ENCODE measurements at places on chromosomes 16 and 17.

DNA sequence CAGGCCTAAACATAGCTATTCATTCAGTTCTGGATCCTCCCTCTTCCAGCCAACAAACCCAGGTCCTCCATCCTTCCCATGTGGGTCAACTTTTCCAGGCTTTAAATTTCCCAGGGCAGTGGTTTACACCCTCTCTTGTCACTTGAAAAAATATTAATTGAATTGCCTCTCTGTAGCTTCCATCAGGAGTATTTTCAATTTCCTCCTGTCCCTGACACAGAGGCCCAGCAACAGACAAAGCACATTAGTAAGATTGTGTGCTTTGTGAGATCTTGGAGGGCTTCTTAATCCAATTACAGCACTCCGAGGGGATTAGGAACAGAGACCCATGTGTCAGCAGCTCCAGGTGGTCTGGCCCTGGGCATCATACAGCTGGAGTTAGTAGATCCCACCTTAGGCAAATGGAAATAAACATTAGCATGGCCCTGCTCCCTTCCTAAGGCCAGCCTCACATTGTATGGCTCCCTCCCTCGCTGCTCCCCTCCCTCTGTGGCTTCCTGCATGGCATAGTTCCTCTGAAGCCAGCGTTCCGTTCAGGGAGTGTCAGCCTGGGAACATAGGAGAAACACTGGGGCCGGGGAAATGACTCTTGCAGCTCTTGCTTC, 132.7 kb upstream of the HSBP1 start:
- no peak for DNase-seq

DNA sequence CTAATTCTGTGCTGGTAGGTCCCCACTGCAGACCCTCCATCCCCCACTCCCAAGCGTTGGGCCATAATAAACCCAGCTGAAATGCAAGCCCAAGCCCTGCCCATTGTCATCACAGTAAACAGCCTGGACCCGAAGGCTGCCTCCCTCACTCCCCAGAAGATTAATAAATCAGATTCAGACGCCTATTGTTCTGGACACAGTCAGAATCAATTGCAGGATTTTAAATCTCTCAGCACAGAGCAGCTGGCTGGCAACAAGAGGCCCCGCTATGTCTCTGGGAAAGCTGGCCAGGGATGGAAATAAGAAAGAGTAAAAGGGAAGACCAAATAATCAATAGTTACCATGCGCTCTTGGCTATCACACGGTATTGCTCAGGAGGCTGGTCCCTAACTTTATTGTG, 93.9 kb downstream of the C17orf67 start:
- no peak for DNase-seq

GRCh38 chr16:2243781-2244180, 7.5 kb downstream of the DNASE1L2 start:
- no peak for DNase-seq

GRCh38 chr17:78316867-78317789, 42.7 kb downstream of the SOCS3 start:
- peak; percentile 59 for DNase-seq

GRCh38 chr16:68231384-68232136, 4.4 kb downstream of the ESRP2 start:
- DNase-seq, result no peak

DNA sequence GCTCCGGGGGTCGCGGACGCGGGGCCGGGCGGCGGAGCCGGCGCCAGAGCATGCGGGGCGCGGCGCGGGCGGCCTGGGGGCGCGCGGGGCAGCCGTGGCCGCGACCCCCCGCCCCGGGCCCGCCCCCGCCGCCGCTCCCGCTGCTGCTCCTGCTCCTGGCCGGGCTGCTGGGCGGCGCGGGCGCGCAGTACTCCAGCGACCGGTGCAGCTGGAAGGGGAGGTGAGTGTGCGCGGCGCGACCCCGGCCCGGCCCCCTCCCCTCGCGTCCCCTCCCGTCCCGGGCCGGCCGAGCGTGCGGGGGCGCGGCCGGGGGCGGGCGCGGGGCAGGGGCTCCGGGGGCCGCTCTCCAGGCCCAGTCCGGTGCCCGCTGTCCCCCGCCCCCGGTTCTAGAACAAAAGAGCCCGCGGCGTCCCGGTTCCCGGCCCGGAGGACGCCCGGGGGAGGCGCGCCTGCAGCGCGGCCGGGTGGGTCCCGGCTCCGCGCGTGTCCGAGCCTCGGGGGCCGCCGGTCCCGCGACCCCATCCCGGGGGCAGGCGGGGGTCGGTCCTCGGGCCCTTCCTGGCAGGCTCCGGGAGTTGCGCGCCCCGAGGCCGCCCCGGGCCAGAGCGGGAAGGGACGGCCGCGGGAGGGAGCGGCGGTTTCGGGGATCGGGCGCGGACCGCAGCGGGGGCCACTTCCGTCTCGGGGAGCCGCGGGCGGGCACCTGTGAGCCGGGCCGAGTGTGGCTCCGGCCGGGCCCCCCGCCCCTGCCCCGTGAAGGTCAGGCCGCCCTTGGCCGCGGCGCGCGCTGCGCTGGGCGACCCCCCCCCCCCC, 563 bp downstream of the METRNL start:
- DNase-seq, result no peak

- peak; percentile 21 for DNase-seq
These were observed 1.5 kb upstream of the MARF1 start for GRCh38 chr16:15644267-15644961.

DNA sequence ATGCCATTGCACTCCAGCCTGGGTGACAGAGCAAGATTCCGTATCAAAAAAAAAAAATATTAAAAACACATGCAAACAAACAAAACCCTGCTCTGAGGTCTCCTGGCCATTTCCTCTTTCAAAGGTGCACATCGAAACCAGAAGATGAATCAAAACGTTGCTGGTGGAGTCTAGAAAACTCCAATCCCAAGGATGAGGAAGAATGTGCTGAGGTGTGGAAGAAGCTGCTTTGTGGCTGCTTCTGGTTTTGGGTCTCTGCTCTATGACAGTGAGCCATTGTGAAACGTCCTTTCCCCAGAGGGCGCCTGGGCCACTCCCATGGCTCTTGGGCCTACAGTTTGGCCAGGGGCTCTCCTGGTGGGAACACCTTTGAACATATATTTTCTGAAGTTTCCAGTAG, 112.6 kb downstream of the IRF8 start:
- no peak for DNase-seq

DNA sequence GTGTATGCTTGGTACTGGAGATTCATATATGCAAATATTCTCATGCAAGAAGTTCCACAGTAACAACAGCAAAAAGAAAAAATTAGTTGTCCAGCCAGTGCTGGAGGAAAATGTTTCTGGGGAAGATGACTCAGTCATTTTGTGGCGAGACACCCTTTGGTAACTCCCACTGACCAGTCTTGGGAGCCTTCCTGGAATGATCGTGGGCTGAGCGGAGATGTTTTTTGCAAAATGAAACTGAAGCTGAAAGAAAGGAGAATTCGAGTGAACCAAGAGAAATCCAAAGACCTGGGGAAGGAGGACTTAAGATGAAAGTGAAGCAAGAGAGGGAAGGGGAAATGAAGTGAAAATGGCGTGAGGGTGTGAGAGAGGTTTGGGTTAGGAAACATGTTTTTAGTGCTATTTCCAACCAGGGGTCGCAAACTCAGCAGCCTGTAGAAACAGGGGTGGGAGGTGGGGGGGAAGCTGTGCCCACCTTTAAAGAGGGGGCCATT, 5.2 kb downstream of the ITPRIPL2 start:
- DNase-seq, result peak; percentile 74

DNA sequence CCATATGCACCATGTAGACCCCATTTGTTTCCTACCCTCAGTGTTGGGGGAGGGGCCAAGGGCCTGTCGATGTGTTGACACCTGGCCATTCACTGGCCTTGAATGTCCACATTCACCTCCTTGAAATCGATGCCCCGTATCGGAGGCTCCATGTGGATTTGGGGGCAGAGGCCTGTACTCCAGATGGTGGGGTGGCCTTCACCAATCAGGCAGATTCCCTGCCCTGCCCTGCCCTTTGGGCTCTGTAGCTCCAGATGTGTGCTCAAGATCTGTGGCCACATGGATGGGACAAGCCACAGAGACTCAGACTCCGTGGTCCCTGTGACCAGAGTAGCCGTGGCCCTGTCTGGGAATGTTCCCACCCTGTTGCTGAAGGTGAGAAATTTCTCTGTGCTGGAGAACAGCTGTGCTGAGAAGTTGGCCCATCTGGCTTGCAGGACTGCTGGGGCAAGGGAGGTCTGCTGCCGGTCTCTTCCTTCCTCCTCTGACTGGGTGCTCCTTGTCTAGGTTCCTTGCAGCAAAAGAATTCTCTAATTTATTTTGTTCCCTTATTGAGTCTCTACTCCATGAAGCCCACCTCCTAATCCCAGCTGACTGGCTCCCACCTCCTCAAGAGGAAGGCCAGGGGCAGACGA, 221.3 kb downstream of the SEC14L1 start:
- DNase-seq, result no peak

GRCh38 chr16:56303880-56304279, 112.6 kb downstream of the GNAO1 start:
- no peak for DNase-seq

DNA sequence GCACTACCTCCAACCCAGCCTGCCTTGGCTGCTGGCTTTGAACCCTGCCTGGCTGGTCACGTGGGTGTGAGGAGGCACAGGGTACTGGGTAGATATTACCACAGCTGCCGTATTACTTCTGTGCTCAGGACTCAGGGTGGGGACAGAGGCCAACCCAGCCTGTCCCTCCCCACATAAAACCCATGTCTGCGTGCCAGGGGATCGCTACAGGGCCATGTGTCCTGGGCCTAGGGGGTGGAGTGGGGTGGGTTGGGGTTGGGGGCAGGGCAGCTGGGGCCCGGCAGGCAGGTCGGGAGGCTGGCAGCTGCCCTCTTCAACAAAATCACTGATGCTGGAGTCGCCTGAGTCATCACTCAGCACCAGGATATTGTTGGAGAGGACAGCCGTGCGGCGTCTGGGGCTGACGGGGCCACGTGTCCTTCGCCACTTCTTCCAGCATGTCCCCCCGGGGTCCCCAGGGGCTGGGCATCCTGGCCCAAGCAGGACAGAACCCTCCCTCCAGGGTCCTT, 39.7 kb upstream of the PVALEF start:
- DNase-seq, result no peak

DNA sequence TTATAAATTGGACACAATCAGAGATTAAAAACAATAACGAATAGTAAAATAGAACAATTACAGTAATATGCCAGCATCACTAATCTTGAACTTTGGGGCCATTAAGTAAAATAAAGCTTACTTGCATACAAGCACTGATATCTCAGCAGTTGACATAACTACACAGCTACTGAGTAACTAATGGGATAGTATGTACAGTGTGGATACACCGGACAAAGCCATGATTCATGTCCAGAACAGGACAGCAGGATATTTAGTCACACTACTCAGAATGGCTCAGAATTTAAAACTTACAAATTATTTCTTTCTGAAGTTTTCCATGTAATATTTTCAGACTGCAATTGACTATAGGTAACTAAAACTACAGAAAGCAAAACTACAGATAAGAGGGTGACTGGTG, 427.5 kb downstream of the CDH13 start:
- DNase-seq, result no peak

GRCh38 chr16:54718376-54718775, 212.3 kb upstream of the IRX5 start:
- DNase-seq, result no peak

DNA sequence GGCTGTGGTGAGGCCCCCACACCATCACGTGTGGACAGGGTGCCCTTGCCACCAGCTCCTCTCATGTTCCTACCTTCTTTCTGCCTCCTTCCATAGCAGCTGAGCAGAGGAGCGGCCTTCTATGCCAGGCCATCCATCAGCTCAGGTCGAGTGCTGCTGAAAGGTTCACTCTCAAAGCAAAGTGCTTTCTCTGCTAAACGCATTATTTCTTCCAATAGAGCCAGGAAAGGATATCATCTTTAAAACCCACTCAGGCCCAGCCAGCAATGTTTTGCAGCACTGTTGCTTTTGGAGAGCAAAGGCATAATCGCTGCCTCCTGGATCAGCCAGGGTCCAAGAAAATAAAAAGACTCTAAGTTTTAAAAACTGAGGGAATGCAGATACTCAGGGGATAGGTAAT, 54.9 kb upstream of the GPRC5B start:
- no peak for DNase-seq

GRCh38 chr17:8922451-8922850, 43.1 kb downstream of the PIK3R5 start:
- peak; percentile 47 for DNase-seq

GRCh38 chr17:76120658-76121008, 17.0 kb upstream of the EXOC7 start:
- no peak for DNase-seq

DNA sequence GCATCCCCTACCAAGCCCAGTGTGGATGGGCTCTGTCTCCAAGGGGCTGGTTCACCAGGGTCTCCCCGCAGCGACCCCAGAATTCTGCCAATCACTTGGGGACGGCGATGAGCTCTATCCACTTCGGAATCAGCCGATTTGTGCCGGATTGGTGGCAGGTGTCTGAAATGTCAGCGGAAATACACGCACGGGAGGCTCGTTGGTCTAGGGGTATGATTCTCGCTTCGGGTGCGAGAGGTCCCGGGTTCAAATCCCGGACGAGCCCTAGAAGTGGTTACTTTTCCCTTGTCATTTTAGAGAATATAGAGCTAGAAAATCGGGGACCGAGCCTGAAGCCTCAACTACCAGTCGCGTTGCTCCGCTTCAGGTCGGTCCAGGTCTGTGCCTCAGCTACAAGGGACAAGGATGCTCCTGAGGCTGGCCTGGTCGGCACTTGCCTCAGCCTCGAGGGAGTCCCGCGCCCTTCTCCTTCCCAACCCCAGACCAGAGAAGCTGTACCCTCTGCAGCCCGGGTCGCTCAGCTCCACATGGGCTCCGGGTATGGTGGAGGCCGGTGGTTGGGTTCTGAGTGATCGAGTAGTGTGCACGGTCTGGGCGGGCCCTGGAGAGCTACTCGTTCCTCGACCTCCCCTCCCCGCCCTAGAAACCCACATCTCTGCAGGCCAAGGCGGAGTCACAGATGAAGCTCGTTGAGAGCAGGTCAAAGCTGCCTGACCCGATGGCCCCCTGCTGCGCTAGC, 16.0 kb upstream of the OR1F1 start:
- no peak for DNase-seq
